ENCODE measurements at places on chromosomes 12 and 14.

DNA sequence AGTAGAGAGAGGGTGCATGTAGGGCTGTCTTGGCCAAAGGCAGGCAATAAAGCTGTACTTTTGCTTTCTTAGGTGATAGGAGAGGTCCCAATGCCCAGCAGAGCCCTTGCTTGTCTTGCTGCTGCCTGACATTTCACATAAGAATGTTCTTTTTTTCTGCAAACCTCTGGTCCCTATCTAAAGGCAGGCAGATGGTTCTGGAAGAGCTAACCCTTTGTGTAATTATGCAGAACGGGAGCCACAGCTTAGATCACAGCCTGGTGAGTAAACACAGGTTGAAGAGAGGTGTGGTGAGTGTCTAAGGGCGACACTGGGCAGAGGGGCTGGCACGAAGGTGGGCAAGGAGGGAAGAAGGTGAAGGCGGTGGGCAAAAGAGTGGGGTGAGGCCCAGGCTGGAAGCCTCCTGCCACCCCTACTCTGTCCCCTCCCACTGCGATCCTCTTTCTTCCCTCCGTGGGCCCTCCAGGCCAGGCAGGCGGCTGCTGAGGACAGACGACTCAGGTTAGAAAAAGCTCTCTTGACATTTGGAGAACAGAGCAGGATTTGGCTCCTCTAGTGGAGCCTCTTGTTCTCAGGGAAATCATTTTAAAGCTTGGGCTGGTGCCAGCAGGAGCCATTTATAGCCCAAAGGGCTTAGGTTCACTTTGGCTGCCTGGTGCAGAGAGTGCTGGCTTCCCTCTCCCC, 42.8 kb downstream of the PRMT8 start:
- DNase-seq, result no peak

- DNase-seq, result peak; percentile 34
Observed at GRCh38 chr12:117875744-117876435, 92.9 kb downstream of the KSR2 start.

DNA sequence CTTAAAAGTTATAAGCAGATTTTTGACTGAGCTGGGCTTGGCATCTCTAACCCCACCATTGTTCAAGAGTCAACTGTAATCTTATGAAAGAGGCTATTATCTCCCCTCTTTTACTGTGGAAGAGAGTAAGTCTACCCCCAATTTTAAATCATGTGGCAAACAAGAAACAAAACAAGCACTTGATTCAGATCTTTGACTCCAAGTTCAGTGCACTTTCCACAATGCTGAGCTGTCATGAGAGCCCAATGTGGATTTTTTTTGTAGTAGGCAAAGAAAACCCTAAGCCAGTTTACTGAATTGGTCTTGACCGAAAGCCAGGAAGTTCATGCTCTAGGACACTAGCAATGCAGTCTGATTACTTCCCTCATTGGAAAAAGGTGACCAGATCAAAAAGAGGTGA, 306.2 kb downstream of the GALC start:
- DNase-seq, result no peak

DNA sequence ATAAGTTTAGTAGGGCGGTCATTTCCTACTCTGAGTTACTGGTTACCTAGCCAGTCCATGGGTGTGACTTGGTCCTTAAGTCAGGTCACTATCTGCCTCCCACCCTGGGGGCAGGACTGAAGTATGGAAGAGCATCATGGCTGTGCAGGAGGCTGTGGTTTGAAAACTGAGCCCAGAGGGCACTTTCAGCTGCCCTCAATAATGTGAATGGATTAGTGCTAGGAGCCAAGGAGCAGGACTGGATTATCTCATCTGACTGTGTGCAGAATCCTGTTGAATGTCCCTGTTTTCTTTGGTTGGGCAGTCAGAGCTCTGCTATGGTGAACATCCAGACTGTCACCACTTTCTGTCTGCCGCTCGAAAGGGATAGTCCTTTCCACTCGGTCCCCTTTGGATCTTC, 1.6 kb downstream of the ATXN7L3B start:
- no peak for DNase-seq

DNA sequence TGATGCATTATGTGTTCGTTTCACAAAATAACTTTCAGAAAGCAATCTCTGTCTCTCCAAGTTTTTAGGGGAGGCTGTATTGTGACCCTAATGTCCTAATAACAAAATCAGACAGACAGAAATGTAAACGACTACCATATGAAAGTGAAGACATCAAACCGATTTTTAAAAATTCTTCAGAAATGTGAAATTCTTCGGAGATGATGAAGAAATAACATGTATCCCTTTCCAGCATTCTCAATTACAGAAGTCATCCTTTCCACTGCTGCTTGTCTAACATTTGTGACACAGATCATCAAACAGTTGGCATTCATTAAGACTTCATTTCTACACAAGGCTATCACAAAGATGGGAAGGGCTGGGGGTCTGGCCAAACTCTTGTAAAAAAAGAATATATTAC, 41.0 kb downstream of the DMAC2L start:
- no peak for DNase-seq

- DNase-seq, result no peak
Observed at GRCh38 chr12:122593910-122594309, 66.9 kb downstream of the KNTC1 start.

Measured in CD4-positive, alpha-beta T cell treated with Interleukin-15 for 4 hours (primary cell).